CD4-positive, alpha-beta T cell treated with Interleukin-1 beta for 1 hour (primary cell): ENCODE measurements at places on chromosomes 6 and 20.
A peak's percentile ranks its signal among the peaks of the same experiment; 100 is the strongest.

- DNase-seq: no peak
Measured at GRCh38 chr6:25875926-25876602, 2.0 kb upstream of the SLC17A3 start.

- DNase-seq: no peak
Measured at GRCh38 chr20:41391587-41392001, 25.0 kb upstream of the EMILIN3 start.

GRCh38 chr20:23666189-23666588 is 22.6 kb downstream of the CST4 start:
- DNase-seq: no peak

DNA sequence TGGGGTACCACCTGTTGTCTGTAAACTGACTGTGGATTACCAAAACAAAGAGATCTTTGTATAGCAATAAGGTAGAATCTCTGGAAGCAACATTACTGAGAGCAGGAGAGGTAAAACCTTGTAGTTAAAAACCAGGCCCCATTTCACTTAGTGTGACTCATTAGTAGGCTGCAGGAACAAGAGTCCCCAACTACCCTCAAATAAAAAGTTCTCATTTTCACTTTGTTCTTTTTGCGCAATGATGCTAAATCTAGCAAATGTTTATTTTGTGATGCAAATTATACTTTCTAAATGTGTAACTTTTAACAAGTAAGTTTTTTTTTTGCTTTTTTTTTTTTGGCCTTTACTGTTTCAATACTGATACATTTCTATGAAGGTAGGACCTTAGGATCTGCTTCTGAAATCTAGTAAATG is 67.1 kb downstream of the ESF1 start:
- DNase-seq: no peak

DNA sequence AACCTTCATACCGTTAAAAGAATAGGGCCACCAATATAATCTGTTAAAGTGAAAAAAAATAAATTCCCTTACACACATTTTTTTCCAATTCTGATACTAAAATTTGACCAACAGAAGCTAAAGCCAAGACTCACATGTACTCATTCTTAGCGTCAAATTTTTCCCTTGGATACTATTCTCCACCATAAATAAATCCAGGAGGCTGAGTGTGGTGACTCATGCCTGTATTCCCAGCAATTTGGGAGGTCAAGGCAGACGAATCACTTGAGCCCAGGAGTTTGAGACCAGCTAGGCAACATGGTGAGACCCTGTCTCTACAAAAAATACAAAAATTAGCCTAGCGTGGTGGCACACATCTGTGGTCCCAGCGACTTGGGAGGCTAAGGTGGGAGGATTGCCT is 43.9 kb downstream of the SCML4 start:
- DNase-seq: no peak

DNA sequence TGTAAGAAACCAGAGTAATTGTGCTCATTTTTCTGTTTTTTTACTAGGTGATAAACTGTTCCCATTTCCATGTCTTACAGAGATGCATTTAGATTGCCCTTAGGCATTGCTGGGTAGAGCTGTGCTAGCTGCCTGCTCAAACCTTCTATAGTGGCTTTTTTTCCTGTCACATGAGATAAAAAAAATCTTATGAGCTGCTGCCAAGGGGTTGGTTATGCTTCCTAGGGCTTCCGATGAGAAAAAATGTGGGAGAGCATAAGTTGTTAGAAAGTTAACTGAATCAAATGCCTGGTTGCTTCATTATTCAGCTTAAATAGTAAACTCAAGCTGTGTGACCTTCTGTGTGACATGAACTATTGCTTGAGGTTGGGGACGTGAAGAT is 50.0 kb upstream of the NOX3 start:
- no peak for DNase-seq

GRCh38 chr20:37994512-37994911 is 38.7 kb downstream of the TTI1 start:
- no peak for DNase-seq

- no peak for DNase-seq
Measured at GRCh38 chr6:19999319-20000191, 162.4 kb downstream of the ID4 start.

DNA sequence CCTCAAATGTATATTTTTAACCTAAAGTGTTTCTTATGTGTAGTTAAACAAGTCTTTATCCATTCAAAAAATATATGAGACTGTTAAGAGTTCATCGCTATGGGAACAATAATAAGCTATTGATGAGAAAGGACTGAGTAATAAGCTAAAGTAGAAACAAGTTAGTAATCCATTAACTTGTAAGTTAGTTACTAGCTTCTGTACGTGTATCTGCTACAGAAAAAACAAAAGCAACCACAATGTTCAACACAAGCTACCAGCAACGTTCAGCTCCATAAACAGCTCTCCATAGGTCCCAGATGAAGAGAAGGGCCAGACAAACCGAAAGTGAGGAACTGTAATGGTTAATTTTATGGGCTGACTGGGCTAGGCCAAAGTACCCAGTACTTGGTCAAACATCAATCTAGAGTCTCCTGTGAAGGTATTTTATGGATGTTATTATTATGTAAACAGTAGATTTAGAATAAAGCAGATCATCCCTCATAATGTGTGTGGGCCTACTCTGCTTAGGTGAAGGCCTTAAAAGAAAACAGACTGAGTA is 33.8 kb upstream of the FAM135A start:
- no peak for DNase-seq

DNA sequence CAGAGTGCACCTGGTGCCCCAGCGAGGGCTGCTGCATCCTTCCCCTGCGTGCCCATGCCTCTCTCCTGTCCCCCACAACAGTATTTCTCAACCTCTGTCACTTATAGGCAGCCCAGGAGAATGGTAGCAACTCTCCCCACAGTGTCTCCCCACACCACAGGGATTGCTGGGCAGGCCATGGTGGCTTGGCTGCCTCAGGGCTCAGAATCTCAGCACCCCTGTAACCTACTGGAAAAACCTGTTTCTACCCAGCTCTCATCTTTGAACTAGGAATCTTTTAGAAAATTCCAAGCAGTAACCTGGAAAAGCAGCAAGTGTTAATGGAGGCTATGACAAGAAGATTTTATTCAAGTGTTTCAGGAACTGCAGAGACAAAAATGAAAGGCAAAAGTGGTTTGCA is 38.0 kb downstream of the CD164 start:
- no peak for DNase-seq

DNA sequence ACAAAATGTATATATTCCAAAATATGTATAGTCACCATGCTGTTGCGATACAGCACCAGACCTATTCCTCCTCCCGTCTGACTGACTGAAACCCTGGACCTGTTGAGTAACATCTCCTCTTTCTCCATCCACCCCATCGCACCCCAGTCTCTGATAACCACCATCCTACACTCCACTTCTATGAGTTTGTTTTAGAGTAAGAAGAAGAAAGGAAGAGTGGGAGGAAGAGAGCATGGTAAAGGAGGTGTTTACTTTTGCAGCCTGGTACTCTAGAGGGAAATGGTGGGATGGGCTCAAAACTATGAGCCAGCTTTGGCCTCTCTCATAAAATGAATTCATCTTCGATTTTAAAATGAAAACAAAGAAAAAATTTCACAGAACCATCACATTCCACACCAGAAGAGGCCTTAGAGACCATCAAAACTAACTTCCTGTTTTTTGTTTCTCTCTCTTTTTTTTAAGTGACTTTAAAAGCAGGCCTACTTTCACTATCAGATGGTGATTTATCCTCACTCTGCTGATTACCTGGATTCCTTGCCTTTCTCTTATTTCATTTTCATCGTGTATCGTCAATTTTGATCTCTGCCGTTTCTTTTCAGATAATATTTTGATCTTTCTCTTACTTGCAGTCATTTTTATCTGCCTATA is 16.8 kb upstream of the FUCA2 start:
- DNase-seq: no peak

DNA sequence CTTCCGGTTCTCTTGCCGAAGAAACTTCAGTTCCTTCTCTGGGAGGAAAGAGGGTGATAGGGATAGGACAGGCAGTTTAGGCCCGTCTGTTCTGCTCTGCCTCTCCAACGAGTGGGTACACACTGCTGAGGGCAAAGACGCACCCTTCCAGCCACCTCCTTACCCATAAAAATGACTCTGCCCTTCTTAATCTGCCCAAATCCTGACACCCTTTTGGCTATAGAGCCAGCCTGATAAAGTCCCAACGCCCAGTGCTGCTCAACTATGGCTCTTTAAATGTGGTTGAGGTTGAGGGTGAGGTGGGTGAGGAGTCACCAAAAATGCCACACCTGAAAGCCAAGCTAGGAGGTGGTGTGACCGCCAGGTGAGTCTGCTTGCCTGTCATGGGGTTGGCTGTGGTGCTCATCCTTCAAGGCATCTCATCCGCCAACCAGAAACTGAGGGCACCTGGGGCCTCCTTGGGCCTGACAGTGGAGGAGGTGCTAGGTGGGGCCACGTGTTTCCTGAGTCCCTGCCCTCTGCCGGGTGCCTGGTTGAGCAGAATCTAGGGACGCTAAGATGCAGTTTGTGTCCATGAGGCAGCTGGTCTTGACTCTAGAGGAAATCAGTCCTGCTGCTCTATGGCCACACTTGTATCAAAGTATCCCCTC is 16.3 kb downstream of the CCDC167 start:
- DNase-seq: no peak

DNA sequence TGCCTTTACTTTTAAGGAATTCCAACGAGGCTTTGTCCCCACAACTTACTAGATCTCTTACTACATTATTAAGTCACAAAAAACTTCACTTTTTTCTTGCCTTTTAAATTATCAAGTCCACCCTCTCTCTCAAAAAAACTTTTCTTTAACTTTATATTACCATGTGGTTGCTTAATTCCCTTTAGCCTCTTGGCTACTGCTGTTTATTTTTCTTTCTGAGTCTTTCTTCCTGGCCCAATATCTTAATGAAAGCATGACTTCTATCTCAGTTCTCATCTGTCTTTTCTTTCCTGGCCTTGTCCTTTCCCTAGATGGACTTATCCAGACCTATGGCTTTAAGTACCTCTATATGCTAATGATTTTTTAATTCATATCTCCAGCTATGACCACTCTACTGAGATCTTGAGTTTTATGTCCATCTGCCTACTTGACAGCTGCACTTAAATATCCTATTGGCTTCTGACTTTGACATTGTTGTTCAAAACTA is 710.5 kb downstream of the RFPL4B start:
- DNase-seq: no peak

DNA sequence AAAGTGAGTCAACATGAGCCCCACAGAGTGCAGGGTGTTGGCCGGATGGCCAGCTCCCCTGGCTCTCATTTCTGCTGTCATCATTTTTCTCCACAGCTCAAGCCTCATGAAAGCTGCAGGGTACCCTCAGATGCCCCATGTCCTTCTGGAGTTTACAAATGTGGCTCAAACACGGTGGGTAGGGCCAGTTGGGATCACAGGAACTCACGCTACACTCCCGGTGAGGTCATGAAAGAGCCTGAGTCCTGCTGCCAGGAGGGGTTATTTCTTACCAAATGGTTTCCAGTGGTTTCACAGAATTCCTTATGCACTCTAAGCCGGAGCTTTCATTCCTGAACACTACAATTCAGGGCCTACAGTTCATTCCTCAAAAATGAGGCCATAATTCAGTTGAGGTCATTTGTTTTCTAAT is 78.7 kb downstream of the TMEM170B start:
- DNase-seq: no peak

GRCh38 chr6:42569102-42570028 is 5.5 kb downstream of the UBR2 start:
- no peak for DNase-seq

DNA sequence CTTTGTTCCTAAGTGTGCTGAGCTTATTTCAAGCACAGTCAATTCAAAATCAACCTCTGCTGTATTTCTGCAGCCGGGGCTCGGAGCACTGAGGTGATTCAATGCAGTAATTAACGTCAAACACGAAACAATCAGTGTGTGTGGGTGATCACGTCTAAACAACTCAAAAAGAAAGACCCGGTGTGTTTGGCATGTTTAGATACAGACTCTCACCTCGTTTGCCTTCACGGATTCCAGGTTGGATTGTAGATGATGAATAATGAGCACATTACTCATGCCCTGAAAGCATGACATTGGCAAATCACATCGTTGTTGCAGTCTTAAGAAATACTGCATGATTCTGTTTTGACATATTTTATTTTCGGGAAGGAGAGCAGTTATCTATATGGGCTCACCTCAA is 231.0 kb downstream of the QKI start:
- no peak for DNase-seq

DNA sequence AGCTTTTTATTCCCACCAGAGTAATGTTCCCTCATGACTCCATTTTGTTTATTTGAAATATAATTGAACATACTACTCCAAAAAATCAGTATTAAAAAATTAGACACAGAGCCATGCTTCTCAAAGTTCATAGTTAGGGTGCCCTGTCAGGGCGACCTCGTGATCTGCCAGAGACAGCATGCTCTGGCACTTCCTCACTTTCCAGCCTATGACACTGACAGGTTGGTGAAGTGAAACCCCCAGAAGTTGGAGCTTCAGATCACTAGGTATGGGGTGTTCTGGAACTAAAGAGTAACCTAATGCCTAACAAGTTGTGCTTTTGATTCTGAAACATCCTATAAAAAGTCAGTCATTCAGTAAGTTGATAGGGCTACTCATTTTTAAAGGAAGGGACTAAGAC is 93.0 kb downstream of the TBC1D7 start:
- no peak for DNase-seq

DNA sequence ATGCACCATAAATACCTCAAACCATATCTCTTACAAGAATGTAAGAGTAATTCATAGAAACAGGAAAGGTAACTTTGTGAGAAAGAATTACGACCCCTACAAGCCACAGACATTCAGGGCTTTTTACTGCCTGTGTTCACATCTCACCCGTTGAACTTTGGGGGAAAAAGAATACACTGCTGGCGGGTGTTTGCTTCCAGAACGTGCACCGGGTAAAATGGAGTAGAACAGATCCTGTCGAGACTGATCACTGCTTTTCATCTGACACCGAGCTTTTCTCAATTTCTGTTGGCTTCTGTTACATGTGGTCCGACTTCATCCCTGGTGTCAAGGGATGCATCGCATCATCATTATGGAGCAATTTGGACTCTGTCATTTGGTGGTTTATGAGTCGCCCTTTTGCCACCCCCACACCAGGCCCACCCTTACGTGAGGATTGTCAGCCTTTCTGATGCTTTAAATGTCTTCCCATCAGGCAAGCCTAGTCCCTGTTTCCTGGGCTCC is 219.2 kb upstream of the ZFP64 start:
- no peak for DNase-seq

- DNase-seq: peak; percentile 69
Measured at GRCh38 chr20:63178889-63179686, 36.8 kb downstream of the YTHDF1 start.

DNA sequence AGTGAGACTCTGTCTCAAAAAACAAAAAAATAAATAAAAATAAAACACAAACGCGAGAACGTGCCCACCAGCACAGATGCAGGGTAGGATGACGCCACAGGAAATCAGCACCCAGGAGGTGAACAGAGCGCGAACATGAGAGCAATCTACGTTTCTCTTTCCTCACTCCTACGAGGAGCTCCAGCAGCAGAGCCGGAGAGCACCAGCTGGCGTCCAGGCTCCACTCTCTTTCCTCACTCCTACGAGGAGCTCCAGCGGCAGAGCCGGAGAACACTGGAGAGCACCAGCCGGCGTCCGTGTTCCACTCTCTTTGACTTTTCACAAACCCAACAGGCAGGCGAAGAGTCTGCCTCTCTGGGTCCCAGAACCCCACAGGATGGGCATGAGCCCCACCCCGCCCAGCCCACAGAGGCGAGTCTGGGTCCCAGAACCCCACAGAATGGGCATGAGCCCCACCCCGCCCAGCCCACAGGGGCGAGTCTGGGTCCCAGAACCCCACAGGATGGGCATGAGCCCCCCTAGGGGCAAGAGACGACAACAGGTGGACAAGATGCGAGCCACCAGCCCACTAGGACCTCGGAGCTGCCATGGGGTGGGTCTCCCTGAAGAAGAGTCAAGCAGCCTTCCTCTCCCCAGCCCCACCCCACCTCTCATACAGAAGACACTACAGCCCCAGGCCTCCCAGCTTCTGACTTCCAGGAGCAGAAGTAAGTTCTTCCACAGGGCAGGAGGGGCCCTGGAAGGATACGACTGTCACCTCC is 20.2 kb downstream of the ZBTB46 start:
- no peak for DNase-seq
